ENCODE measurements at places on chromosomes 1 and 21. TPM values are rescaled to one million over a fixed set of nuclear protein-coding genes. Genes with fewer than 3 reads are reported as not detected.

Gene CASQ2
- polyA plus RNA-seq = 0.67 TPM

Gene ZNF683
- polyA plus RNA-seq = 1.5 TPM

Gene FAM110D
- 0.91 TPM for polyA plus RNA-seq

Gene CBS
- polyA plus RNA-seq = 2.9 TPM

Gene RNU1-1
- not detected for polyA plus RNA-seq

Gene ATP1A4
- polyA plus RNA-seq = 0.93 TPM

GRCh38 chr1:5231541-5232315 is 577.3 kb downstream of the AJAP1 start:
- no peaks in the 10 kb centered on the region for H3K4me1 ChIP-seq

GRCh38 chr1:225772323-225772768 is 5.3 kb upstream of the SRP9 start:
- H3K27me3 ChIP-seq = no peaks in the 10 kb centered on the region
- H3K4me1 ChIP-seq = peaks cover 31% of the 10 kb centered on the region
- peak overlapping the region; percentile 28 for H3K27ac ChIP-seq
- H3K4me3 ChIP-seq = no peak overlapping the region
- no peaks in the 10 kb centered on the region for H3K36me3 ChIP-seq

DNA sequence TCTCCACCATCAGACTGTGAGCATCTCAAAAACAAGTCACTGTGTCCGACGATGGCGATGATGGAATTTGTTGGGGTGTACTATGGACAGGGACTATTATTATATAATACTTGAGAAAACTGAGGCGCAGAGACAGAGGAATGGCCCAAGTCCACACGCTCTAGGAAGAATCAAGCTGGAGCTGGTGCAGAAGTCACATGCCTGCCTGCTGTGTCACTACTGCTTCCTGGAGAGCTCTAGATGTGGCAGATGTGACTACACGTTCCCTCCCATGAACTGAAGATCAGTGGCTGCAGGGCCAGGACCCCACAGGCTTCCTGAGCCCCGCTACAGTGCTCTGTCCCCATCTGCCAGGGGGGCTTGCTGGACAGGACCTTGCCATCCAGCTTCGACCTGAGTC is 56.9 kb downstream of the TRABD2B start:
- no peak for DNase-seq
- no peak overlapping the region for H3K27ac ChIP-seq
- no peak overlapping the region for H3K4me3 ChIP-seq
- no peaks in the 10 kb centered on the region for H3K36me3 ChIP-seq
- no peaks in the 10 kb centered on the region for H3K4me1 ChIP-seq

- no peak overlapping the region for H3K27ac ChIP-seq
- no peak overlapping the region for H3K4me3 ChIP-seq
- H3K36me3 ChIP-seq = no peaks in the 10 kb centered on the region
- H3K27me3 ChIP-seq = no peaks in the 10 kb centered on the region
Observed at GRCh38 chr21:32578107-32578691, 7.1 kb downstream of the TCP10L start.

DNA sequence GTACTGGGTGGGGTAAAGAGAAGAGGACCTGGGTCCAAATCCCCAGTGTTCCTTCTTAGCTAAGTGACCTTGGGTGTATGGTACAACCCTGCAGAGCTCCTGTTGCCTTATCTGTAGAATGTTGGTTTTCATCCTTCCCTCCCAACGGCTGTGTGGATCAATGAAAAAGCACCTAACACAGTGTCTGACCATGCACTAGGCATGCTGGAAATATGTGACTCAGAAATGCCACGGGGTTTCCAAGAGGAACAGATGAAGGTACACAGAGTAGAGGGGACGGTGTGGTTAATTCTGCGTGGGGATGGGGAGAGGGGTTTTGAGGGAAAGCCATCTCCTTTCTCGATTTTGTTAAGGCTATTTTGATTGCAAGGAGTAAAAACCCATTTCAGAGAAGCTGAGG is 8.6 kb downstream of the NIPAL3 start:
- no peak overlapping the region for H3K4me3 ChIP-seq
- H3K4me1 ChIP-seq = peaks cover 18% of the 10 kb centered on the region
- H3K27me3 ChIP-seq = no peaks in the 10 kb centered on the region

DNA sequence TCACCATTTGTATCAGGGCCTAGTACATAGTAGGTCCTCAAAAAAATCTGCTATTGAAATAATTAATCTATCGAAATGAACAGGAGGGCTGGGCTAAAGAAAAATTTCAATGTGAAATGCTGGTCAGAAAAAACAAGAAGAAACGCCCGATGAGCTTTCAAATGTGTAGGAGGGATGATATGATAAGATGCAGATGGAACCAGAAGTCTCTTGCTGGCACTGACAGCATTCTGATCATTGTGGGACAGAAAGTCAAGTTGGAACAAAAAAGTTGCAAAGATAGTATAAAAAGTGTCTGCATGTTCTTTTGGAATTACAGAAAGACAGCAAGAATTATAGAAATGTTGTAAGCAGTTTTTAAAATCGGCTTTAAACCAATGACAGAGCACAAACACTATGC is 11.1 kb downstream of the G0S2 start:
- peaks cover 36% of the 10 kb centered on the region for H3K27me3 ChIP-seq
- H3K4me3 ChIP-seq = no peak overlapping the region
- no peaks in the 10 kb centered on the region for H3K36me3 ChIP-seq
- DNase-seq = no peak

- H3K27me3 ChIP-seq = no peaks in the 10 kb centered on the region
- peaks cover 7% of the 10 kb centered on the region for H3K4me1 ChIP-seq
- no peak overlapping the region for H3K4me3 ChIP-seq
- H3K27ac ChIP-seq = no peak overlapping the region
Observed at GRCh38 chr1:23478896-23479665, 4.9 kb downstream of the ASAP3 start.

DNA sequence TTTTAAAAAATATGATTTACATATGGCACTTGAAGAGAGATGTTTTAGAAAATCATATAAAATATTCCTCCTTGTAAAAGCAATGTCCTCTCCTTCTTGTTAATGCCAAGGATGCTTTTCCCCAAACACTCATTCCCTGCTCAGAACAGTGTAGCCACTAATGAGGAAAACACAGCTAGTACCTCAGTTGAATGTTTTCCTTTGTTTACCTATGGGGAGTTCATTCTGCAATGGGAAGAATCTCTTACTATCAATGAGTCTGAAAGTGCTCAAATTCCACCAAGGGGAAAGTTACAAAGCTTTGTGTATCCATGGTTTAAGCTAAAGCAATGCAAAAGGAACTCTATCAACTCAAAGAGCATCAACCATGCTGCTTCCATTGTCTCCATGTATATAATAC is 221.9 kb upstream of the ADGRL2 start:
- no peaks in the 10 kb centered on the region for H3K4me1 ChIP-seq
- H3K36me3 ChIP-seq = no peaks in the 10 kb centered on the region
- H3K4me3 ChIP-seq = no peak overlapping the region

GRCh38 chr1:183600634-183601033 is 10.4 kb upstream of the NCF2 start:
- DNase-seq = no peak
- H3K27ac ChIP-seq = peak overlapping the region; percentile 68
- H3K27me3 ChIP-seq = no peaks in the 10 kb centered on the region
- H3K36me3 ChIP-seq = no peaks in the 10 kb centered on the region
- H3K4me1 ChIP-seq = peaks cover 47% of the 10 kb centered on the region
